Coronary artery (tissue), 2 donors: ENCODE measurements at places on chromosomes 11 and 22.
A peak's percentile ranks its signal among the peaks of the same experiment; 100 is the strongest.

DNA sequence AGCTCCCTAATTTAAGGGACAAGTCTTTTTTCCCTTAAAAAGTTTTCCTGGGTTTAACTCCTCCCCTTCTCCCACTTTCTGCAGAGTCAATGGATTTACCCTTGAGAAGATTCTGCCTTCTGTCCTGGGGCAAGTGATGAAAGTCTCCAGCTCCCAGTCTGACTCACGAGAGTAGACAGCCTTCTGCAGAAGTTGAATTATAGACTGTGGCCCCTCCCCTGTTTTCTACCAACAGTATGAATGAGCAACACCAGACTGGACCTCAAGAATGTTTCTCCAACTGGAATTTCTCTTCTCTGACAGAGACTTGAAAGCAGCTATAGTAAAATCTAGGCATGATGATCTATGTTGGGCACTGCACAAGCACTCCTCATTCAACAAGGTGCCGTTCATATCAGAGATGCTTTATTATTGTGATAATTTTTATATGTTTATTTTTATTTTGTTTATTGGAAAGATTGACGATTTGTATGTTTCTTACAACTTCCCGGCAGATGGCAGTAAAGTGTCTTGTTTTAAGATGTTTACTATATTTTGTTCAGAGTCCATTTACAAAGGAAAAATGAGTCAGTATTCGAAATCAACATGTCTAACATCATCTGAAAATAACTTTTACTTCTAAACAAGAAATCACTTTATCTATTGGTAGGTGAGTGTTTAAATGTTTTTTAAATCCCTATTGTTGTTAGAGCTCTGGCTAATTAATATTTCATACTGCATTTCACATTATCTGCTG lies 56.6 kb downstream of the LMO2 start:
- DNase-seq, result no peak

GRCh38 chr22:39205344-39206021 lies 39.3 kb downstream of the PDGFB start:
- DNase-seq, result peak; percentile 49

- DNase-seq, result no peak
Measured at GRCh38 chr22:25358421-25359170, 139.2 kb downstream of the CRYBB2 start.

DNA sequence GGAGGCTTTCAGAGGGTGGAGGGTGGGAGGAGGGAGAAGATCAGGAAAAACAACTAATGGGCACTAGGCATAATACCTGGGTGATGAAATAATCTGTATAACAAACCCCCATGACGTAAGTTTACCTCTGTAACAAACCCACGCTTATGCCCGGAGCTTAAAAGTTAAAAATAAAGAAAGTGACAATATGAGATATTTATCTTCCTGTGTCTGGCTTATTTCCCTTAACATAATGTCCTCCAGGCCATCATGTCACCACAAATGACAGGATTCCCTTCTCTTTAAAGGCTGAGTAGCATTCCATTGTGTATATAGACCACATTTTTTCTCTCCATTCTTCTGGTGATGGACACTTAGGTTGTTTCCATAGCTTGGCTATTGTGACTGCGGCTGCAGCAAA lies 79.5 kb downstream of the BARX2 start:
- DNase-seq, result no peak

DNA sequence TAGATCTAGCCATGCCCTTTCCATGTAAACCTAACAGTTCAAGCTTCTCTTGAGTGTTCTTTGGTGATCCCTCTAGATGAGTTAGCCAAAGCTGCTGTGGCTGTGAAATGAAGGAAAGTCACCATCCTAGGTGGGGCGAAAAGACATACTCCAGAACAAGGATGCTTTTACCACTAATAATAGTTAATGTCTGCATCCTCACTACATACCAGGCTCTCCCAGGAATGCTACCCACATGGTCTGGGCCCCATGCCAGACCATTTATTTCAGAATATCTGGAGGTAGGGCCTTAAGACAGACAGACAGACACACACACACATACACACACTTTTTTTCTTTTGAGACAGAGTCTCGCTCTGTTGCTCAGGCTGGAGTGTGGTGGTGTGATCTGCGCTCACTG lies 14.7 kb downstream of the ABTB2 start:
- DNase-seq, result no peak

- no peak for DNase-seq
Measured at GRCh38 chr11:95498722-95499425, 267.9 kb upstream of the SESN3 start.

- no peak for DNase-seq
Measured at GRCh38 chr11:65275906-65276305, 14.1 kb downstream of the POLA2 start.

DNA sequence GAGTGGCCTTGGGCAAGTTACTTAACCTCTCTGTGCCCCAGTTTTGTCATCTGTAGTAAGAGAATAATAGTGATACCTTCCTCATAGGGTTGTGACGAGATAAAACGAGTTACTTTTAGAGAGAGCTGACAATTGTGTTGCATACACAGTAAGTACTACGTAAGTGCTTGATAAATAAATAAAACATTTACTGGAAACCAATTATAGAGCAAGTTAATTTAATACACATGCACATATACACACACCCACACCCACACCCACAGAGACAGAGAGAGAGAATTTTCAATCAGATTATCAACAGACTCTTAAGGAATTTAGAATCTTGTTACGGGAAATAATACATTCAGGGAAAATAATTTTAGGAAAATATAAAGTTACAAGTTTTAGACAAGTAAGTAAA lies 1045.8 kb upstream of the TENM4 start:
- DNase-seq, result no peak

- no peak for DNase-seq
Measured at GRCh38 chr11:57001674-57002401, 13.1 kb downstream of the OR5AK2 start.

DNA sequence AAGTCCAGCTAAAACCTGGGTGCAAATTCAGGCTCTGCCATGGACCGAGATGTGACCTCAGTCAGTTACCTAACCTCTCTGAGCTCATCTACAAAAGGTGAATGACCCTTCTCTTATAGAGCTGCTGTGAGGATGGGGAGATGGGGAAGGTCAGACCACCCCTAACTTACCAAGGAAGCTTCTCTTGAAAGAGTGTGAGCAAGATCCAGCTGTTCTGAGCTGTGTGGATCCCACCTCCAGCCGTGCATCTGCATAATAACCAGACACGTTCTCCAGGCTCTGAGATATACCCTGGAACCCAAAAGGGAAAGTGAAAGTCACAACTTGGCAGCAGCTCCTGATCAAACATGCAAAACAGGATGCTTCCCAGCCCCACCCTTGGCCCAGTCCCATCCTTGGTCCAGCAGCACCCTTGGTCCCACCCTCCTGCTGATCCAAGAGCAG lies at the start of gene APOL3:
APOL3 (minus strand) TSS at position 257 of the 444 bp plus-strand sequence. CDS start 11,700 bp downstream, outside the sequence.
- peak; percentile 85 for DNase-seq

GRCh38 chr22:35152316-35152715 lies 86.4 kb downstream of the ISX start:
- no peak for DNase-seq

DNA sequence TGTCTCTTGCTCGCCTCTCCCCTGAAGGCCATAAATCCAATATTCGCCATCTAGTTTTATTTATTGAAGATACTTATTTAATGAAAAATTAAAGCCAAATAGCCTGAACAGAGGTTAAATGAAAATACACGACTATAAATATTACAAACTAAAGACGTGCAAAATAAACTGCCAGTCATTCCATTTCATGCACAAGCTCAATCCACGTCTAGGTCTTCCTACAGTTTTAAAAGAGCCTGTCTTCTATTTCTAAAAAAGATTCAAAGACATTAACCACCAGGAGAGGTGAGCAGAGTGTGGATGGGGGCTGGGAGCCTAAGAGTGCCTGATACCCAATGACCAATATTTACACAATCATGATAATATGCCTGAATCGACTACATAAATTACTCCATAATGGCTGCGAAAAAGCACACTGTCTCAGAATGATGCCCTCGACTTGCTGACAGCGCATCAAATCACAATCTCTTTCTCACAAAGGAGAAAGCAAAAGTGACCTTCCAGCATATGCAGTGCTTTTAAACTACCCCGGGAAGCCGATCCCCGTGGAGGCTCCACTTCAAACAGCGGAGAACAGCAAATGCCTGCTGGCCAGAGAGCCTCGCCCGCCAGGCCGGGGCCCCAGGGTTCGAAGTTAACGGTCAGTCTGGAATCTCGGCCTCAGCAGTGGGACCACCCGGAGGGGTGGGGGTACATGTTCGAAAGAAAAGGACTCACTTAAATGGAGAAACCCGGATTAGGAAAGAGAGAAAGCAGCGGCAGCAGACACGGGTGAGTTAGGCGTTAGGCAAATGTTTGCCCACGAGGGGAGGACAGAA lies 1.7 kb downstream of the FCHSD2 start:
- no peak for DNase-seq

- DNase-seq, result no peak
Measured at GRCh38 chr11:129905402-129905801, 10.0 kb upstream of the NFRKB start.

- no peak for DNase-seq
Measured at GRCh38 chr11:12434325-12434654, 56.9 kb downstream of the PARVA start.

DNA sequence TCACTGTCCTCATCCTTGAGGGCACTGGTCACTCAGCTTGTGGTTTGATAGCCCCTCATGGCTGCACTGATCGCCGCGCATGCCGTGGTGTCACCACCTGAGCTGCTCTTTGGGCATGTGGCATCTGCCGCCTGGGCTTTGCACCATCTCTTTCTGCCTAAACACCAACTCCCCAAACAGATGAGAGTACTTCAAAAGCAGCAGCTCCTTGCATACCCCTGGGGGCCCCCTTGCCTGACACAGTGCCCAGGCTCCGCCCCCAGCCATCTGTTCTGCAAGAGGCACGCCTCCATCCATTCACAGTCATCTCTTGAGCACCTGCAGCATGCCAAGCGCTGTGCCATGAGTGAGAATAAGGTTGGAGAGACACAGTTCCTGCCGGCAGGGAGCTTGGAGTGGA lies 104.5 kb upstream of the B3GAT1 start:
- no peak for DNase-seq

DNA sequence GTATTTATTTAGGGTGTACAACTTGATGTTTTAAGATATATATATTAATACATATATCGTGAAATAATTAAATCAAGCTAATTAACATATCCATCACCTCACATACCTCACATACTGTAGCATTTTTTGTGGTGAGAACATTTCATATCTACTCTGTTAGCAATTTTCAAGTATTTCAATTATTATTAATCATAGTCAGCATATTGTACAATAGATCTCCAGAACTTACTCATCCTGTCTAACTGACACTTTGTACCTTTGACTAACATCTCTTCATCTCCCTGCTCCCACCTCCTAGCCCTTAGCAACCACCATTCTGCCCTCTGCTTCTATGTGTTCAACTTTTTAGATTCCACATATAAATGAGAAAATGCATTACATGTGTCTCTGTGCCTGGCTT lies 108.4 kb downstream of the BARX2 start:
- no peak for DNase-seq

DNA sequence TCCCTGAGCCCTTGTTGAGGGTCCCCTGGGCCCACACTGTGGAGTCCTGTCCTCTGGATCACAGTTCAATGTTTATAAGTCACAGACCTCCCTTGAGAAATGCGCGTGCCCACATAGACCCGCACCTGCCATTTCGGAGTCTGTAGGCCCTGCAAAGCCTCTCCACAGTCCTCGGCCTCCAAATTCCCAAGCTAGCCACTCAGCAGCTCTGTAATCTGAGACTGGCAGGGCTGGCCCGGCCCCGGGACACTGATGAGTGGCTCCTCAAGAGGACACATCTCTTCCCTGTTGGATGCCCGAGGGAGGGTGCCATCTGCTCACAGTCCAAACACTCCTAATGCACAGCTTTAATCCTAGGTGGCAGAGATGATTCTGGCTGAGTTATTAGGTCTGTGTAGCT lies 39.1 kb downstream of the B3GAT1 start:
- DNase-seq, result no peak

- no peak for DNase-seq
Measured at GRCh38 chr11:88501541-88501940, 164.0 kb upstream of the CTSC start.

- no peak for DNase-seq
Measured at GRCh38 chr11:92627615-92628256, 341.7 kb upstream of the MTNR1B start.

DNA sequence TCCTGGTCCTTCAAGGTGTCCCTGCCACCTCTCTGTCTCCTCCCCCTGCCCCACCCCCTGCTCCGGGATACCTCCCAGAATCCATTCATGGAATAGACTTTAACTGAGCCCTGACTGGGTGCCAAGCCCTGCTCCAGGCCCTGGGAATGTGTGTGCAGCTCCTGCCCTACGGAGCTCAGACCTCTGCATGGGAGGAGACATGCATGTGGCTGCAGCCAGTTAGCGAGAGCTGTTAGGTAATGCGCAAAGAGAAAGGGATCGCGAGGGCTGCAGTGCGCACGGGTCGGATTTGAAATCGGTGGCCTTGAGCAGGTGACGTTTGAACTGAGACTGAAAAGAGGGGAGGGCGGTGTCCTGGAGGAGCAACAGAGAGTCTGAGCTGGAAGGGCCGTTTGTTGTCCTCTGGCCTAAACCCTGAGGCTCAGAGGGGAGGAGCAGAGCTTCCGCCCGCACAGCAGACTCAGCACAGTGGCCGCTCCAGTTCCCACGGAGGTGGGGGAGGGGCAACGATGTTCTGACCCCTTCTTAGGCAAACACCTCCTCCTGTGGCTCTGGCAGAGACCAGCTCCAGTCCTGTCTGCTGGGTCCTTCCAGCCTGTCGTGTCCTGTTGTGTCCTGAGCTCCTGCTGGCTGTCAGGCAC lies 19.8 kb upstream of the LRRC10B start:
- no peak for DNase-seq

DNA sequence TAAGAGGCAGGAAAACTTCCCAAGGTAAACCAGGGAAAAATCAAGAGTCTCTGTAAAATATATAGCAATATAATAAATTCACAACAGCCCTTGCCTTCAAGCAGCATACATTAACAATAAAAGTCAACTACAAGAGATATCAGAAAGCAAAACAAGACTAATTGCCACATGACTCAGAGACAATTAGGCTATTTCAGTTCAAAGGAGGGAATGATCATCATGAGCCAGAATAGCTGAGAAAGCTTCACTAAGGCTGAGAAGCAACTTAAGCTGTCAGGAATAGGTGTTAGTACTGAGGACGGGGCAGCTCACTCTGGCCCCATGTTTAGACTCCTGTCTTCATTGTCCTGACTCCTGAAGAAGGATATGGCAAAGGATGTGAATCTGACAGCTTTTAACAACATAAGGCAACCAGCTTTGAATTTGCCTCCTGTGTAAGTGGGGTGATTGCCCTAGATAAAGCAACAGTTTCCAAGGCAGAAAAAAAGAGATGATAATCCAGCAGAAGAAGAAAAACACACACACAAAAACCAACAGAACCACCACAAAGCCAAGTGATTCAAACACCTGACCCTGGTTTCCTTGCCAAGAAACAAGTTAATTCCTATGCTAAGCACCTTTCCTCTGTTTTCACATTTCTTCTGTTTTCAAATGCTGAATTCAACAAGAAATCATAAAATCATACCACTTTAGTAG lies 60.8 kb downstream of the SIK3 start:
- DNase-seq, result no peak
